Activated T-cell treated with anti-CD3 and anti-CD28 coated beads, Interleukin-2, amount 50 U/mL, for 48 hours (primary cell): ENCODE measurements at places on chromosomes 3 and 15.
A peak's percentile ranks its signal among the peaks of the same experiment; 100 is the strongest.

GRCh38 chr15:48493763-48494225 is 151.7 kb downstream of the FBN1 start:
- DNase-seq: no peak

DNA sequence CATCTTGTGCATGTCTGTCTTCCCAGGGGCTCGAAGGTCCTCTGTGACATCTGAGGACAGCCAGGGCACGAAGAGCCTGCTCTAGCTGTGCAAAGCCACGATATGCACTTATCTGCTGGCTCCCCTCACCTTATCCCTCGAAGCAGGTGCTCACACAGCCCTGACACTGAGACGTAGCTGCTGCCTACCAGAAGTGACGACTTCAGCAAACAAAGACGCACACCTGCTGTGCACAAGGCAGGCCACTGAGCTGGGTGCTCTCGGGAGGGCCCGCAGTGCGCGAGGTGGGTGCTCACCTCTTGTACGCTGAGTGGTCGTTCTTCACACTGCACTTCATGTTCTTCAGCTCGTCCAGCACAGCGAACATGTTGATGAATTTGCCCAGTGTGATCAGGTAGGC is 37.3 kb downstream of the CYFIP1 start:
- DNase-seq: no peak

GRCh38 chr3:124108446-124108845 is 116.5 kb upstream of the ROPN1 start:
- DNase-seq: no peak

DNA sequence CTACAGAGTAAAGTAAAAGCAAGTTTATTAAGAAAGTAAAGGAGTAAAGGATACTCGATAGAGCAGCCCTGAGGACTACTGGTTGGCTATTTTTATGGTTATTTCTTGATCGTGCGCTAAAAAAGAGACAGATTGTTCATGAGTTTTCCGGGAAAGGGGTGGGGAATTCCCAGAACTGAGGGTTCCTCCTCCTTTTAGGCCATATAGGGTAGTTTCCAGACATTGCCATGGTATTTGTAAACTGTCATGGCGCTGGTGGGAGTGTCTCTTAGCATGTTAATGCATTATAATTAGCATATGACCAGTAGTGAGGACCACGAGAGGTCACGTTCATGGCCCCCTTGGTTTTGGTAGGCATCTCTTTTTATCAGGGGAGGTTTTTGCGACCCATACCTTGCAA is 213.1 kb downstream of the OSBPL10 start:
- DNase-seq: no peak

GRCh38 chr3:106617276-106617675 is 748.5 kb upstream of the CBLB start:
- no peak for DNase-seq

- peak; percentile 60 for DNase-seq
Measured at GRCh38 chr3:13040361-13041074, 32.7 kb downstream of the IQSEC1 start.

- no peak for DNase-seq
Measured at GRCh38 chr3:154776549-154777225, 303.4 kb upstream of the MME start.

DNA sequence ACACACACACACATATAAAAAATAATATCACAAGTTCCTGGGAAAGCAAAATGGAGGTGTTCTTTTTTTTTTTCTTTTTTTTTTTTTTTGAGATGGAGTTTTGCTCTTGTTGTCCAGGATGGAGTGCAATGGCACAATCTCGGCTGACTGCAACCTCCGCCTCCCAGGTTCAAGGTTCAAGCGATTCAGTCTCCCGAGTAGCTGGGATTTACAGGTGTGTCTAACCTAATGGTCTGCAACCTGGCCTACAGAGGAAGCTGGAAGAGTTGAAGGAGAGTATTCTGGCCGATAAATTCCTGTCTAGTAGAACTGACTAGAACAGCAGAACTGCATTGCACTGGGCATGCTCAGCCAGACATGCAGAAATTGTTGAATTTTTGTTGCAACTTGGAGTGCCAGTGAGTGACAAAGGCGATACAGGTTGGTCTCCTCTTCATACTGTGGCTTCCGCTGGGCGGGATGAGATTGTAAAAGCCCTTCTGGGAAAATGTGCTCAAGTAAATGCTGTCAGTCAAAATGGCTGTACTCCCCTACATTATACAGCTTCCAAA is 22.4 kb upstream of the EIF4A2 start:
- DNase-seq: no peak

- no peak for DNase-seq
Measured at GRCh38 chr3:186054792-186055352, 54.0 kb downstream of the ETV5 start.

DNA sequence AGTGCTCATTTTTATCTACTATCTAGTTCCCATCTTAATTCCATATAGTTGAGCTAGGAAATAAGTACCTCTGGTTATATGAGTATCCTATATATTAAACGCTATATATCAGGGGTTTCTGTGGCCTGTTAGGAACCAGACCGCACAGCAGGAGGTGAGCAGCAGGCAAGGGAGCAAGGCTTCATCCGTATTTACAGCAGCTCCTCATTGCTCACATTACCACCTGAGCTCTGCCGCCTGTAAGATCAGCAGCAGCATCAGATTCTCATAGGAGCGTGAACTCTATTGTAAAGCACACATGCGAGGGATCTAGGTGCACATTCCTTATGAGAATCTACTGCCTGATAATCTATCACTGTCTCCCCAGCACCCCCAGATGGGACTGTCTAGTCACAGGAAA is 23.0 kb downstream of the GSK3B start:
- no peak for DNase-seq

GRCh38 chr3:110530902-110531301 is 540.7 kb upstream of the NECTIN3 start:
- no peak for DNase-seq

DNA sequence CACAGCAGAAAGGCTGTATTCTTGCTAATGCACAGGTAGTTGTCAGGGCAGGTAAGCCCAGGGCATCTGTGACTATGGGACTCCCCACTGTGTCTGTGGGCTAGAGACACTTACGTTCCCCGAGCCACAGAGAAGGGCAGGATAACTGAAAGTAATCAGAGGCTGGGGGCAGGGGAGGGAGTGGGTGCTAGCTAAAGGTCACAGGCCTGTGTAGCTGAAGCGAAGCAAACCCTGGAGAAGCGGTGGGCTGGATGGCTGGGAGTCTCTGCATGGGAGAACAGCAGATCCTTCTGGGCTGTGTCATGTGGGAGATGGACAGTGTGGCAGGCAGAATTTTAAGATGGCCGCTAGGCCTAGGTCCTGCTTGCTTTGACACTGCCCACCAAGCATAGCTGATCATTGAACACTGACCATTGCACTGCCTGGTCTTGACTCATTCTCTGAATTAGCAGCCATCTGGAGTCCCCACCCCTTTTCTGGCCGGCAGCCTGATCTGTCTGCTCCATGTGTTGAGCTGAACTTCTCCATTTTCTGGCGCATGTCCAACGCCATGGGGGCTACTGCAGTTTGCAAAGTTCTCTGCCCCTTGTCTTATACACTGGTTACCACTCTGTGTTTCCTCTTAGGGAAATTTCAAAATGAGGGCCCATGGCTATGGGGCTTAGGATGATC is 110.0 kb downstream of the DGKG start:
- DNase-seq: no peak

DNA sequence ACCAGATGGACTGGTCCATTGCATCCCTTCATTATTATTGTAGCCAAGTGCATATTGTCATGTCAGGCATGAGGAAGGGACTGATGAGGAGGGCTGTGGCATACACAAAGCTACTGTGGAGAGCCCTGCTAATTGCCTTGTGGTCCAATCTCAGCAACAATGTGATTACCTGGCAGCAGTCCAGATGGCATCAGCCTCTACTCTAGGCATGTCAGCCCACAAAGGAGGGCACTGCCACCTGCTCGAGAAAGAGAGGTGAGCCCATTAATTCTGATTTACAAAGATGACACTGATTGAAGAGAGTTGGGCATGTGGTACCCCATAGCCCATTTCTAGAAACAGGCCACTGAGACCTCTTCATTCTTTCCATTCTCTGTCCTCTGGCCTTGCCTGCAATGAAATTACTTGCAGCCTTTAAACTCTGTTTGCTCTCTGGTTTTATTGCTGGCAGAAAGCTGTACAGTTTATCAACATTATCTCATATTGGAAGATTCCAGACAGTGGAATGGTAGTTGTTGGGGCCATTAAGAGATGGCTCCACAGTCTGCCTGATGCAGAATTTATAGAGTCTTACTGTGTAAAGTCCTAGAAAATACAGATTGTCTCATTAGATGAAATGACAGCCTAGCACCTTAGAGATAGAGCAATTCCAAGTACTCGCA is 307.7 kb downstream of the ARPP21 start:
- no peak for DNase-seq

- no peak for DNase-seq
Measured at GRCh38 chr3:151282921-151283320, 4.6 kb upstream of the P2RY14 start.

DNA sequence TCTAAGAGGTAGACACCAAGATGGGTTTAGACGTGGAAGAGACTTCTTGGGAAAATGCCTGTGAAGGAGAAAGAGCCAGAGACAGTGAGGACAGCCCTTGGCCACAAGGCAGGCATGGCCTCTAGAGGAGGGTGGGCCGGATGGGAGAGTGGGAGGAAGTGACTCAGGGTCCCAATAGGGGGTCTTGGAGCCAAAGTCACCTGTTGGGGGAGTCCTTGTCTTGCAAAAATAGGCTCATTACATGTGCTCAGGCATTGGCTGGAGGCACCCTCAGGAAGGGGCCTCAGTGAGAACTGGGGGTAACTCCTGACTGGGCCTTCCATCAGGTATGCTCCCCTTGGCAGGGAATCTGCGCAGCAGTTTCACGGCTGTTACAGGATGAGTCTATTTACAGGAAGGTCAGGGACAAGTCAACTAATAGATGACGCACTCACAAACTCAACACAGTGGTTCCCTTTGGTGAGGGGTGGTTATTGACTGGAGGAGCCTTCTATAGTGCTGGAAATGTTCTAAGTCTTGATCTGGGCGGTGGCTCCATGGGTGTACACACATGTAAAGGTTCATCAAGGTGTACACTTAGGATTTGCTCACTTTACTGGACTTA is 259.6 kb downstream of the XXYLT1 start:
- no peak for DNase-seq

- no peak for DNase-seq
Measured at GRCh38 chr15:54792526-54792925, 404.2 kb downstream of the RSL24D1 start.

GRCh38 chr3:66931291-66931690 is 66.8 kb upstream of the KBTBD8 start:
- no peak for DNase-seq

DNA sequence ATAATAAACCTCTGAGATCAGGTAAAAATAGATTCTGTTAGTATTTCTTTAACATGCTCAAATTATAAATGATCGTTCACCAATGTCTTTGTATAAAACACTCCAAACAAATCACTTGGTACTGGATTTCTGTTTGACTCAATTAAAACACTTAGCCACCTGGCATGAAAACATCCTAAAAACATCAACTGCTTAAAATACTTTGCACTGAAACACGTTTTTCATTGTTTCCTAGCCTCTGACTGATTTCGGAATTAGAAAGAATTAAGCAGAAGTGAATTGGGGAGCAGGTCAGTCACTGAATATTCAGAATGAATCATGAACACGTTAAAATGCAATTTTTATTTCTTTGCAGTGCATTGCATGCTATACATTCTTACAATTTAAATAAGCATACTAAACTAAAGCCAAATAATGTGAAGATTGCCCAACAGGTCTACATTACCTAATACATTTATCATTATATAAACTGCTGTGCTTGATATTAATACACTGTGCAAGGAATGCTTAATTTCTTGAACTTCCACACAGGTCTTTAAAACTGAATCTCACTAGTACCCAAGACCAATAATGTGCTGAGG is 1.6 kb downstream of the THRB start:
- DNase-seq: no peak

DNA sequence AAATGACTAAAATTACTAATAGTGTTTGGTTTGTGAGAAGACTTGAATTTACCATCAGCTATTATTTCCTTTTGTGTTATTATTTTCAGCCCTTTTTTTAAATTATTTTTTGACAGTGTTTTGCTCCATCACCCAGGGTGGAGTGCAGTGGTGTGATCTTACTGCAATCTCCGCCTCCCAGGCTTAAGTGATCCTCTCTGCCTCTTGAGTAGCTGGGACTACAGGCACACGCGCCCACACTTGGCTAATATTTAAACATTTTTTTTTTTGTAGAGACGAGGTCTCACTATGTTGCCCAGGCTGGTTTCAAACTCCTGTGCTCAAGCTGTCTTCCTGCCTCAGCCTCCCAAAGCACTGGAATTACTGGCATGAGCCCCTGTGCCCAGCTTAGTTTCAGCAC is 31.7 kb upstream of the UTS2B start:
- DNase-seq: no peak

DNA sequence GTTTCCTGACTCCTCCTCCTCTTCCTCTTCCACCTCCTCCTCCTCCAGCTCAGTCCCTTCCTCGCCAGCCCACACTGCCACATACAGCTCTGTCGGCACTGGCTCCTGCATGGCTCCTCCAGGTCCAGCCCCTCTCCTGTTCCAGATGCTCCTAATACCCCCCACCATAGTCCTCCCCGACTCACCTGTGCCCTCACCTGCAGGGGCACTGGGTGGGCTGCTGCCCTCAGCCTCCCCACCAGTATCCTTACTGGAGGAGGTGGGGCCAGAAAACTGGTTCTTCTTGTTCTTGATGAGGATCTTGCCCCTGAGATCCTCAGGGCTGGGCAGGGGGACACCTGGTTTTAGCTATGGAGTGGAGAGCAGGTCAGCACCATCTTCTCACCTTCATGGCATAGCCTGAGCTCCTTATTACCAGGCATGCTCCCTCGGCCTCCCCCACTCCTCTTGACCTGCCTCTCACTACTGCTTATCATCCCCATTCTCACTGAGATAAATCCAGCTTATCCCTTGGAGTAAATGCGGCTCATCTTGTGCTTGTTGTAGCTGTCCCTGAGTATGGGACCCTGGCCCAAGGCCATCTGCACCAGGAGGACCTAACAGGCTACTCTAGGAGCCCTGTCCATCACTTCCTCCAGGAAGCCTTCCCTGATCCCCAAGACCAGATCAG is 11.0 kb downstream of the PLCB2 start:
- no peak for DNase-seq

GRCh38 chr3:58164199-58164879 is 46.4 kb downstream of the DNASE1L3 start:
- no peak for DNase-seq

DNA sequence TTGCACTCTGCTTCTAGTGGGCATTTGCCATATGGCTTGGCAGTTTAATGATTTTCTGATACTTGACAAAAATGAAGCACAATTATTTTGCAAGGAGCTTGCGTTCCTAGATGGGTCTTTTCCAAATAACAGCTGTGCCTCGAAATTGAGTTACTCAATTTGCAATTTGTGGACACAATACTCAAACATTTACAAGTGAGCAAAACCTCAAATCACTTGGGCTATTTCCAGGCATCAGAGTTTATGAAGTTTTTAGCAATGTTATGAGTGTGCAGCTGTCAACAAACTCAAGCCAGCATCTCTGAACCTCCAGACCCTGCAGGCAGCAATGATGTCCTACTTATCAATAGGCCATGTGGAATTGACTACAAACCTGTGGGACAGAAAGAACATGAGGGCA is 41.3 kb downstream of the NMNAT3 start:
- DNase-seq: no peak

- DNase-seq: no peak
Measured at GRCh38 chr3:105042586-105042985, 324.1 kb upstream of the ALCAM start.
